ENCODE measurements at places on chromosomes 1 and 21. TPM values are rescaled to one million over a fixed set of nuclear protein-coding genes. Genes with fewer than 3 reads are reported as not detected.

Gene LCE3D
- 8.8 TPM for total RNA-seq

GRCh38 chr1:229075716-229076115 is 195.2 kb upstream of the RAB4A start:
- no peak for DNase-seq

- no peak for DNase-seq
Observed at GRCh38 chr1:56547473-56547872, 31.9 kb downstream of the PLPP3 start.

- DNase-seq: no peak
Observed at GRCh38 chr1:53462769-53463501, 3.7 kb downstream of the DMRTB1 start.

GRCh38 chr1:228740543-228741317 is 5.5 kb downstream of the RHOU start:
- no peak for DNase-seq

DNA sequence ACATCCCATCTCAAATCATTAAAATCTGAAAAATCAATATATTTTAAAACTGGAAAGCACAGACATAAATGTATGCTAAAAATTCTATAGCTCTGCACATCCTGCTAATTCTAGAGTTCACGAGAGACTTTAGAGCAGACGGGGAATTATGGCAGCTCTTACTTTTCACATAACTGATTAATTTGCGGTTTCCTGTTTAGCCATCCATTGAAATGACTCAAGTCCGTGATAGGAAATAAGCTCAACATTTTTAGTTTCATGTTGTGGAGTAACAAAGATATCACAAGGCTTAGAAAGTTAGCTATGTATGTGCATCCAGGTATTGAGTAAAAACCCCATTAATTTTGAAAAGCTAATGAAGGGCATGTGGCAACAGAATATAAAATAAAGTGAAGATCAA is 123.2 kb downstream of the SMYD2 start:
- DNase-seq: peak; percentile 87

GRCh38 chr1:28521502-28522164 is 15.8 kb downstream of the RCC1 start:
- no peak for DNase-seq

All from foreskin keratinocyte (primary cell).